ENCODE measurements at places on chromosomes 3 and 15. TPM values are rescaled to one million over a fixed set of nuclear protein-coding genes. Genes with fewer than 3 reads are reported as not detected.

- H3K4me3 ChIP-seq = no peak overlapping the region
- H3K36me3 ChIP-seq = no peaks in the 10 kb centered on the region
- no peak for DNase-seq
- H3K4me1 ChIP-seq = no peaks in the 10 kb centered on the region
- no peaks in the 10 kb centered on the region for H3K27me3 ChIP-seq
These were observed 46.0 kb downstream of the RPL39L start for GRCh38 chr3:187093320-187093719.

The KCNMB3 gene
- 1.7 TPM for total RNA-seq

GRCh38 chr3:27596334-27596841 is 112.2 kb upstream of the SLC4A7 start:
- no peak overlapping the region for H3K27ac ChIP-seq
- no peaks in the 10 kb centered on the region for H3K27me3 ChIP-seq
- no peaks in the 10 kb centered on the region for H3K36me3 ChIP-seq
- no peak for DNase-seq
- no peaks in the 10 kb centered on the region for H3K4me1 ChIP-seq

The CACNA1D gene
- 12.4 TPM for total RNA-seq

GRCh38 chr3:156816091-156816793 is 9.9 kb upstream of the LEKR1 start:
- peak; percentile 63 for DNase-seq
- peaks cover 5% of the 10 kb centered on the region for H3K4me1 ChIP-seq
- peak overlapping the region; percentile 50 for H3K4me3 ChIP-seq
- H3K27me3 ChIP-seq = no peaks in the 10 kb centered on the region

DNA sequence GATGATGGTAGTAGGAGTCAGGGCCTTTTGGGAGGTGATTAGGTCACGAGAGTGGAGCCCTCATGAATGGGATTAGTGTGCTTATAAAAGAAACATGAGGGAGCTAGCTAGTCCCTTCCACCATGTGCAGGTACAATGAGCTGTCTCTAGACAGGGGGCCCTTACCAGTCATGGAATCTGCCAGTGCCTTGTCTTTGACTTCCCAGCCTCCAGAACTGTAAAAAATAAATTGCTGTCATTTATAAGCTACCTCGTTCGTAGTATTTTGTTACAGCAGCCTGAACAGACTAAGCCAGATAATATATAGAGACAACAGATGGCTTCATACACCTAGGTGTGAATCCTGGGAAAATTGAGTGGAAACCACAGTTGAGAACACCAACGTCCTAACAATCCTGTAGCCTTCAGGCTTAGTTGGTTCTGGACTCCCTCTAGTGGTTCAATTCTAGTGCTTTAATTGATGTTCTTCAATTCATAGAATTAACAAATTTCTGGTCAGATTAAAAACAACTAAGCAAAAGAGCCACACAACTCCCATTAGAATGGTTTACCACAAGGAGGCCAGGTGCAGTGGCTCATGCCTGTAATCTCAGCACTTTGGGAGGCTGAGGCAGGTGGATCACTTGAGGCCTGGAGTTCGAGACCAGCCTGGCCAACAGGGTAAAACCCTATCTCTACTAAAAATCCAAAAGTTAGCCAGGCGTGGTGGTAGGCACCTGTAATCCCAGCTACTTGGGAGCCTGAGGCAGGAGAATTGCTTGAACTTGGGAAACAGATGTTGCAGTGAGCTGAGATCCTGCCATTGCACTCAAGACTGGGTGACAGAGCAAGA is 21.3 kb upstream of the GATM start:
- no peak overlapping the region for H3K4me3 ChIP-seq
- H3K27ac ChIP-seq = no peak overlapping the region
- H3K4me1 ChIP-seq = peaks cover 38% of the 10 kb centered on the region
- no peak for DNase-seq
- no peaks in the 10 kb centered on the region for H3K27me3 ChIP-seq
